SK-MEL-5 (cell line): ENCODE measurements at places on chromosomes 7 and 10.

GRCh38 chr7:25843467-25843866, 308.5 kb upstream of the NFE2L3 start:
- peak; percentile 58 for DNase-seq

- DNase-seq: no peak
These were observed 1263.5 kb upstream of the AUTS2 start for GRCh38 chr7:68334636-68335272.

- DNase-seq: no peak
These were observed 62.5 kb downstream of the SGMS1 start for GRCh38 chr10:50561266-50561665.

DNA sequence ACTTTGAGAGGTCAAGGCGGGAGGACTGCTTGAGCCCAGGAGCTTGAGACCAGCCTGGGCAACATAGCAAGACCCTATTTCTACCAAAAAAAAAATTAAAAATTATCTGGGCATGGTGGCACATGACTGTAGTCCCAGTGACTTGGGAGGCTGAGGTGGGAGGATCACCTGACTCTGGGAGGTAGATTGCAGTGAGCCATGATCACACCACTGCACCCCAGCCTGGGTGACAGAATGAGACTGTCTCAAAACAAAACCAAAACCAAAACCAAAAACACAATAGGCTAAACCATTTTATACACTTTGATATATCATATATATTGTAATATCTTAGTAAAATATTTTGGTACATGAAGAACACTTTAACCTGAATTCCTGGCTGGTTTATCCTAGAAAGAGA, 101.6 kb downstream of the RAPGEF5 start:
- no peak for DNase-seq

DNA sequence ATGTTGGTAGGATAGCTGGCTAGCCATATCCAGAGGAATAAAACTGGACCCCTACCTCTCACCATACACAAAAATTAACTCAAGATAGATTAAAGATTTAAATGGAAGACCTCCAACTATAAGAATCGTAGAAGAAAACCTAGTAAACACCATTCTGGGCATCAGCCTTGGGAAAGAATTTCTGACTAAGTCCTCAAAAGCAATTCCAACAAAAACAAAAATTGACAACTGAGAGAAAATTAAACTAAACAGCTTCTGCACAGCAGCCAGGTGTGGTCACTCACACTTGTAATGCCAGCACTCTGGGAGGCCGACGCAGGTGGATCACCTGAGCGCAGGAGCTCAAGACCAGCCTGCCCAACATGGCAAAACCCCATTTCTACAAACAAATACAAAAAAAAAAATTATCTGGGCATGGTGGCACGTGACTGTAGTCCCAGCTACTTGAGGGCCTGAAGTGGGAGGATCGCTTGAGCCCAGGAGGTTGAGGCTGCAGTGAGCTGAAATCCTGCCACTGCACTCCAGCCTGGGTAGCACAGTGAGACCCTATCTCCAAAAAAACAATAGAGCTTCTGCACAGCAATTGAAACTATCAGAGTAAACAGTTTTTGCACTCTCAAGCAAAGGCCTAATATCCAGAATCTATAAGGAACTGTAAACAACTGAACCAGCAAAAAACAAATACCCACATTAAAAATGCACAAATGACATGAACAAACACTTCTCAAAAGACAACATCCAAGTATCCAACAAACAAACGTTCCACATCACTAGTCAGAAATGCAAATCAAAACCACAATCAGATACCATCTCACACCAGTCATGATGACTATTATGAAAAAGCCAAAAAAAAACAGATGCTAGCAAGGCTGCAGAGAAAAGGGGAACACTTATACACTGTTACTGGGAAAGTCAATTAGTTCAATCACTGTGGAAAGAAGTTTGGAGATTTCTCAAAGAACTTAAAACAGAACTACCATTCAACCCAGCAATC, 4.8 kb downstream of the CRPPA start:
- DNase-seq: no peak

DNA sequence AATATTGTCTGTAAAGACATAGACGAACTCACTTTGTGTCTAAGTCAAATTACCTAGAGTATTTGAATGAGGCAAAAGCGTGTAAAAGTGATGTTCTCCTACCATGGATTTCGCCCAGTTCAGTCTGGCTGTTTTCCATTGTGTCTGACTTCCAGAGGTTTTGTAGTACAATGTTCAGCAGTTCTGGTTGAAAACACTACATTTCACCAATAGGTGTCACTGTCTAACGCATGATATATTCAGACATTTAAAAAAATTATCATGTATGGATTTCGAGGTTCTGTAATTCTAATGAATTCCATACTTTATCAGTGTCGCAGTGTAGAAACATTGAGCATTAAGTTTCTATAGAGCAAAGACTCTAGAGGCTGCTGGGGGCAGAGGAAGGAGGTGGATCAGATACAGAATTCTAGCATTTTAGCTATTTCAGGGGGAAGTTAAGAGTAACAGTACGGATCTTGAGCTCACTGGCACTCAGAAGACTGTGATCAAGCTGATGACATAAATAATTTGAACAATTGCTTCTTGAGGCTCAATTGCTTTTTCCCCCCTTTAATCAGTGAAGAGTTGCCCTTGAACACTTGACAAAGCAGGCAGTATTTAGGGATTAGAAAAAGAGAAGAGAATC, 196.9 kb upstream of the RHOBTB1 start:
- peak; percentile 79 for DNase-seq

DNA sequence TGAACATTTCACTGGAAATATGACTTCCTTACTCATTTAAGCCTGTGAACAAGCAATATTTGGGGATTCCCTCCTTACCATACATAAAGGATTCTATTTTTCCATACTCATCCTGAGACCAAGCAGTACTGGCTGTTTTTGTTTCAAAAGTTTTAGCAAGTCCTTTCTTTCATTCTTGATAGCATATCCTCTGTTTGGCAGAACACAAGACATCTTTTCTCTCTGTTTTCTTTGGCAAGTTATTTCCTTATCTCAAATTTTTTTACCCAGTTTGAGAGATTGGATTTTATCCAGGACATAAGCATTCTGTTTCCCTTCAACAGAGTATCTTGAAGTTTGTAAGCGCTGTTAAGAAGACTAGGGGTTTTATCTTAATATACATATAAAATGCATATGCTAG, 3.0 kb upstream of the WASL start:
- peak; percentile 62 for DNase-seq

GRCh38 chr10:59908808-59909143, 2.4 kb upstream of the CCDC6 start:
- no peak for DNase-seq

- DNase-seq: no peak
These were observed 118.9 kb downstream of the OTUD1 start for GRCh38 chr10:23557777-23558176.

GRCh38 chr10:42997849-42998165, 79.1 kb upstream of the RET start:
- DNase-seq: no peak

DNA sequence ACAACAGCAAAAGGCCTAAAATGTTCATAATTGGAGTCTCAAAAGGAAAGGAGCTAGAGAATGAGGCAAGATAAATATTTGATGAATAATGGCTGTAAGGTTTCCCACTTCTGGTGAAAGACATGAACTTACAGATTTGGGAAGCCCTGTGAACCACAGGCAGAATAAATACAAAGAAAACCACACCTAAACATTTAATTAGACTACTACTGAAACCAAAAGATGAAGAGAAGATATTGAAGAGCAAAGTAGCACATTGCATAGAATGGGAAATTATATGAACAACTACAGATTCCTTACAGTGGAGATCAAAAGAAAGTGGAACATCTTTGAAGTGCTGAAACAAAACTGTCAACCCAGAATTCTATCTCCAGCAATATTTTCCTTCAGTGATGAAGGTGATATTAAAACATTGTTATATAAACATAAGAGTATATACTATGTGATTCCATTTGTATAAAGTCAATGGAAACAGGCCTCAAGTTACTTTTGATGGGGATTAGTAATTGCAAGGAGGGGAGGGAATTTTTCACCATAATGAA, 191.3 kb upstream of the KAT6B start:
- DNase-seq: no peak

- peak; percentile 68 for DNase-seq
These were observed 22.7 kb downstream of the CISD1 start for GRCh38 chr10:58291538-58292174.

DNA sequence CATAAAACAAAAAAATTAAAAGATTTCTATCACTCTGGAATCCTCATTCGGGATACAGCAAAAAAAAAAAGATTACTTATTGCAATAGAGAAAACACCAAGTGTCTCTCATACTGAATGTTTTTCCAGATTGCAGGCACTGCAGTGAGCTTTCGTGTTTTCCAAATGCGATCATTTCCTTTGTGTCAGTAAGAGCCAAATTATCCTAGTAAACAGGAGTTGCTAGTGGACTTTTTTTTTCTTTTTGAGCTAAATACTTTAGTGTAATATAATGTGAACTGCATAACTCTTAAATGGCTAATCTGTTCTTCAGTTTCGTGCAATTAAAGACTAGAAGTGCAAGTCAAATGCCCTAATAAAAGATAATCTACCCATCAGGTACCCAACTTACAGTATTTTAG, 44.4 kb upstream of the TOMM7 start:
- no peak for DNase-seq

DNA sequence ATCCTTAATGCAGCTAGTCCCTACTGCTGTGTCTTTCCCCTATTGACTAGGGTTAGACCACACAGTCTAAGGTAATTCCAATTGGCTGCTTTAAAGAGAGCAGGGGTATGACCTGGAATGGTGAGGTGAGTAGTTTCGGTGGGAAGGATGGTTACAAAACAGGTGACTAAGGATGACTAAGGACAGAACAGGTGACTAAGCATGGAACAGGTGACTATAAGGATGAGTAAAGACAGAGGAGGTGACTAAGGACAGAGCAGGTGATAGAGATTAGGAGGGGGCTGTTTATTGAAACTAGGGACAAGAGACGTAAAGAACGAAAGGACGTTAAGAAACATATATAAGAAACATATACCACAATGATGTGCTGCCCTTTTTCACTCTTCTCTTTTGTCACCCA, 145.1 kb upstream of the TMEM106B start:
- no peak for DNase-seq

DNA sequence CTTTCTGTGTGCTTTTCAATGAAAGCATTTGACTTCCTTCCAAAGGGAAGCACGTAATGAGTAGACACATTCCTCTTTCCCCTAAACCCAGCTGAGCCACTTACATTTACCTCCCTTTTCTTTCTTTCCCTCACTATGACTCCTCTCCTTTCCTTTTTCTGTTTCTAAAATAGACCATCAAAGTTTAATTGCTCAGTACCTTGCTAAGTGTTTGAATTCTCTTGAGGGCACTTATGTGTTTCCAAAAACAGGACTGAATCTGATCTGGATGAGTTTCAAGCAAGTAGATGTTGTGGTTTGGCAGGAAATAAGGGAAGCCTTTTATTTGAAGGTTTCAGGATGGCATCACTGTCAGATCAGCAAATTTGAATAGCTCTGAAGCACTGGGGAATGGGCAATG, 396.2 kb downstream of the REEP3 start:
- DNase-seq: peak; percentile 20

DNA sequence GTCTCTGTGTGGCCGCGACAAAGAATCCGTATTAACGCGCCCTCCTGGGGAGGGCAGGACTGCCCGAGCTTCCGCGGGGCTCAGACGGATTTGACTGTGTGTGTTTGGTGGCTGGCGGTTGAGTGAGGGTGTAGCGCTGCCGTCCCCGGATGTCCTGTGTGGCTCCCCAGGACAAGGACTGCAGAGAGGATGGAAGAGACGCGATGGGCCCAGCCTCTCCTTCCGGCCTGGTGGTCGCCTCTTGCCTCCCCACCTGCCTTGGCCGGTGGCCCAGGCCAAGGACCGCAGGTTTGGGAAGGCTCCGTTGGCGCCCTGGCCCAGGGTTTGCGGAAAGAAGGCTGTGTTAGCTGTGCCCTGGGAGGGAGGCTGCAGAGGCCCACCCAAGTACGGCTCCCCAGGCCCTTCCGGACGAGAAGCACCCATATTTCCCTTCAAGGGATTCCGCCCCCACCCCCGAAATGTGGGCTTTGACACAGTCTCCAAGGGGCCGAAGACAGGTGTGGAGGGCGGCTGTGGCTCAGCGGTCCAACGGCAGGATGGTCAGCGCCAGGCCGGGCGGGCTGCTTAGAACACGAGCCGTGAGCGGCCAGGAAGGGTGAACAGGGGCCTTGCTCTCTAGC, 2.3 kb downstream of the UNCX start:
- no peak for DNase-seq

- DNase-seq: no peak
These were observed 65.4 kb downstream of the MYO3A start for GRCh38 chr10:25999295-25999981.

GRCh38 chr10:102777711-102778453, 34.1 kb downstream of the WBP1L start:
- DNase-seq: no peak

DNA sequence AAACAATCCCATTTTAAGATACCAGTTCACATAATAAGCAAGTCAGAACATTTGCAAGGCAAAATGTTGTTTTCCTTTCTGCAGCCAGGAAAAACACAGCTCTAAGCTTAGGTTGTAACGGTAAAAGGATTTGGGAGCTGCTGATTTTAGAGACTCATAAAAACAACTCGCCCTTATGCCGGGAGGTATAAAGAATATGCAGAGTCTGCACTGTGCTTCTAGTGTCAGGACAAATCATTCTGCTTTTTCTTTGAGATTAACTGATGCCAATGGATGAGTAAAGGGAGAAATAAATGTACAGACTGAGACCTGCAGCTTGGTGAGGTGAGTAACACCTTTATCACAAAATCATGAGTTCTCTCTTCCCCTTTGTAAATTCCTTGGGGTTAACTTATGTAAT, 2.0 kb upstream of the SFR1 start:
- no peak for DNase-seq

GRCh38 chr10:75852851-75853484, 421.5 kb downstream of the LRMDA start:
- DNase-seq: peak; percentile 11
